CD4-positive, alpha-beta T cell treated with Interferon gamma for 1 hour (primary cell): ENCODE measurements at places on chromosomes 2 and 18.
A peak's percentile ranks its signal among the peaks of the same experiment; 100 is the strongest.

DNA sequence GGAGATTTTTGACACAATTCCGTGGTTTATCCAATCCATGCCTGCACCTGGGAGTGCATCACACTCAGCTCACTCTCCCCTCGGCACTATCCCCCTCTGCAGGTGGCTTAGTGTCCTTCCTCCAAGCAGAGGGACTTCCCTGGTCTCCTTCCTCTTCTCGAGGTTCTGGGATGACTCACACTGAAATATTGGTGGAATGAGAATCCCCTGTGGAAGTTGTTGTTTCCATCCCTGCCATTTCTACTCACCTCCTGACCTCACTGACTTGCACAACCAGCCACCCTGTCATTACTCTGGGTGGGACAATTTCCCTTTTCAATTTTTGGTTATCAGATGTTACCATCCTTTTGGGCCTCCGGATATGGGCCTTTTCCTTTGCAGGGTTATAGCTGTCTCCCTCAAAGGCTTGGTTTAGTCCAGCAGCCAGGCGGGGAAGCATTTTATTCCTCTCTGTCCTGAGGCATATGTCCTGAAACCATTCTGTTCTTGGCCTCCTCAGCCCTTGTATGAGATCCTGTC is 59.9 kb downstream of the PTPRM start:
- DNase-seq: no peak

GRCh38 chr2:190481339-190481738 is 53.2 kb downstream of the NEMP2 start:
- DNase-seq: no peak

GRCh38 chr2:182642328-182642727 is 73.7 kb upstream of the DNAJC10 start:
- peak; percentile 26 for DNase-seq

- no peak for DNase-seq
Measured at GRCh38 chr2:33134791-33135560, 188.2 kb downstream of the LTBP1 start.

DNA sequence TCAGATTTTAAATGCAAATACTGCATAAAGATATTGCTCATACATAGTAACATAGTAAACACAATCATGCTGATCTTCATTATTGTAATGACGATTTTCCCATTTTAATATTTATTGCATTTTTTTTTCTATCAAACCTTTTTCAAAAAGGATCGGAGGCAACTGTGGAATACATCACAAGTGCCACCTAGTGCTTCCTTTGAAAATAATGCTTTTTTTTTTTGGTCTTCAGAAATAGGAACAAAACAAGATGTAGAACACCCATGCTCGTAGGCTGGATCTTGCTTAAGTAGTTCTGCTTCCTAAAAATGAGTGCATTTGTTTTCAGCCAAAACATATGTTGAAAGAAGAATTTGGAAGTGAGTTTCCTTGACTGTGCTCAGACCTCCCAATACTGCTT is 35.7 kb upstream of the GPR155 start:
- DNase-seq: no peak

DNA sequence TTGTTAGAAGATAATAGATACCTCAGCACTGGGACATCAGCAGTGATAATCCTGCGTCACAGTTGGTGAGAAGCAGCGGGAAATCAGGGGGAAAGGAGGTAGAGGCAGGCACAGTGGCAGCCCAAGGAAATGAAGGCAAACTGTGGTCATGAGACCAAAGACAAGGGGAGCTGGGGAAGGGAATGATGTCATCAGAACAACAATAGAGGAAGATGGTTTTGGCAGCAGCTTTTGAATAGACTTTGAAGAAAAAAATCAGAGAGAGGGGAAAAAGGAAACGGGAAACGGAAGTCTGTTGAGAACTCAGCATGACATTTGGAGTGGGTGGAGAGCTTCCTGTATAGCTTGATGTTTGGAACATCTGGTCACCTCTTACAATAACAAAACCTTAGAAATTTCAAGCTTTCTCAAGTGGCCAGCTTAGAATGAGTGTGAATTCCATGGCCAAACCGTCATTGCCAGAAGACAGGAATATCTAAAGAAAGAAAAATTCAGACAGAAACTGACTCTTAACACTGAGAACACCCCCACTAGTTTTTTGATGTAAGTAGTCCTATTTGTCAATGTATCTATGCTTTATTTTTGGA is 18.4 kb upstream of the YES1 start:
- DNase-seq: peak; percentile 23

GRCh38 chr2:232363784-232364615 is 14.6 kb upstream of the ALPP start:
- no peak for DNase-seq

- DNase-seq: no peak
Measured at GRCh38 chr2:196482119-196483065, 157.1 kb upstream of the CCDC150 start.

- peak; percentile 37 for DNase-seq
Measured at GRCh38 chr2:231900486-231900942, 25.7 kb downstream of the NPPC start.

GRCh38 chr2:105882341-105882740 is 137.6 kb downstream of the NCK2 start:
- no peak for DNase-seq

DNA sequence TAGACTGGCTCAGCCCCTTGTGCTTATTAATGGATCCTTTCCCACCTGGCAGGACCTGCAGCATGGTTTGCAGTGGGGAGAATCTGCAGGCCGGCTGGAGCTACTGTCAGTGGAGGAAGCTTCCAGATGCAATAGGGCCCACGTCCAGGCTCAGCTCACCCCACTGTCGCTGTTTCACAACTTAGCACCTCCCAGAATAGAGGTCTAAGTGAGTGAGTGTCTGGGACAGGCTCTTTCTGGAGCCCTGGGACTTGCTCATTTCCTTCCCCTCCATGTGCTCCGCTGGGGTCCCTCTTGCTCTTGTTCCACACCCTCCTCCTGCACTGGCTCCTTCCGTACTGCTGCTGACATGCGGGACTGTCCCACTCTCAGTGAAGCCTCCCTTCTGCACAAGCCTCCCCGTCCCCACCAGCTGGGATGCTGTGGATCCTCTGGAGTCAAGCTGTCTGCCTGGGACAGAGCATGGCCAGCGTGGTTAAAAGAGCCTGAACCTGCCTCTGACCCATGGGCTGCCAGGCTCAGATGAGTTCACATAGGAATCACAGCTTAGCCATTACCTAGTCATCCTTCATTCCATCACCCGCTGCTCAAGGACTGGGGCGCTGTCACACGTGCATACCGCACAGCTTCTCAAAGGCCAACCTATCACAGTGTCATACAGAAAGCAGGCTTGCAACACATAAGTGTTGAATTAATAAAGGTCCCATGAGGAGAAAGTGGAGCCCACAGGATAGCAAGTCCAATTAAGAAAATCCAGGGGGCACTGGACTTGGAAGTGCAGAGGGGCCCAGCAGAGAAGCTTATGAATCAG is 135.9 kb downstream of the ACKR3 start:
- DNase-seq: no peak

GRCh38 chr2:7363906-7364305 is 446.7 kb downstream of the RNF144A start:
- no peak for DNase-seq

GRCh38 chr2:64604155-64604554 is 49.6 kb downstream of the SERTAD2 start:
- DNase-seq: no peak

- no peak for DNase-seq
Measured at GRCh38 chr2:120272763-120273481, 20.3 kb downstream of the RALB start.

GRCh38 chr2:39779341-39779851 is 338 bp upstream of the THUMPD2 start:
- DNase-seq: no peak

DNA sequence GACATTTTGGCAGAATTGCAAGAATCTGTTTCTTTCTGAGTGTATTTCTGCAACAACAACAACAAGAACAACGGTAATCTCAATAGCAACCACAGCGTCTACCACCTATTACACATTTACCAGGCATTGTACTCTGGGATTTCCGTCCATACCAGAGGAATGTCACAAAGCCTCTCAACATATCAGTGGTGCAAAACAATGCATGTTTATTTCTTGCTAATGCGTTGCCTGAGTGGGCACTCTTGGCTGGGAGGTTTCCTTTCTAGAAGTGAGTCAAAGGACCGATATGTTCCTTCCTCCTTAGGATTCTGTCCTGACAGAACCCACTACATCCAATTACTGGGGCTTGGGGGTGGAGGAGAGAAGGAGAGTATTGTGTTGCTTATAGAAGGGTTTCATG is 585.6 kb downstream of the TSN start:
- DNase-seq: no peak

GRCh38 chr18:74196220-74197119 is 48.1 kb downstream of the TIMM21 start:
- DNase-seq: peak; percentile 58

- DNase-seq: no peak
Measured at GRCh38 chr2:74471332-74472065, 981 bp downstream of the MRPL53 start.

GRCh38 chr18:47075098-47075883 is 39.9 kb upstream of the ELOA2 start:
- DNase-seq: no peak

DNA sequence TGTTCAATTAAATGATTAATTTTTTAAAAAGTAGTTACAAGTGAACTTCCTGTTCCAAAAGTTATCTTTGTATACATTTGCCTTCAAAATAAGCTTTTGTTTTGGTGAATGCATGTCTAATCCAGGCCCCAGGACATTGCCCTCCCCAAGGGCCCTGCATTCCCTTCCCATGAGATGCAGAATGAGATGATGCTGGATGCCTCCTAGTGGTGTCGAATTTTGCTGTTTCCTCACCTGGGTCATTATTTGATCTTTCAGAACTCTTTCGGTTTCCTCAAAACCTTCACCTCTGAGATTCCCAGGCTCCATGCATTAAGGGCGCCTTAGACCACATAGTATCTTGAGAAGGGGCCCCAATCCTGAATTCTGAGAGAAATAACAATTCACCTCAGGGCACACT is 728.8 kb downstream of the CNTNAP5 start:
- DNase-seq: no peak

DNA sequence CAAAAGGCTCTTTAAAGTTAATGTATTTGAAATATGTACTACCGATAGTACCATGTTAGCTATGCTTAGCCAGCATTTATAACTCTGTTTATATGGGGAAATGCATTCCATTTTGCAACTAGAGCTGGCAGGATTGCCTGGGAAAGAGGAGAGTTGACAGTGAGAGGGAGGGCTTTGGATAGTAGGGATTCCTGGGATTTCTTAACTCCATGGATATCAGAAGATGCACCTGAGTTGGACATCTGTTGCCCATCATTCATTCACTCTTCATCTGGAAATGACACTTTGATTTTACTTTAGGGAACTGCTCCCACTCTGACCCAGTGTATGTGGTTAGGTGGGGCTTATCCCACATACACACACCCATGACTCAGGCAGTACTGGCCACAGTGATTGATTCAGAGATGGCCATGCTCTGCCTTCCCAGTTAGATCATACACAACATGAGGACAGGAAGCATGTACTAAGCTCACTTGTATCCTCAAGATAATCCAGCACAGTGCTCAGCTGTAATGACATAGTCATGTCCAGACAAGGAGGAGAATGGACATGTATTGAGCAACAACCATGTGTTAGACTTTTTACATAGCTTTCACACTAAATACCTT is 248.8 kb downstream of the MREG start:
- peak; percentile 25 for DNase-seq

DNA sequence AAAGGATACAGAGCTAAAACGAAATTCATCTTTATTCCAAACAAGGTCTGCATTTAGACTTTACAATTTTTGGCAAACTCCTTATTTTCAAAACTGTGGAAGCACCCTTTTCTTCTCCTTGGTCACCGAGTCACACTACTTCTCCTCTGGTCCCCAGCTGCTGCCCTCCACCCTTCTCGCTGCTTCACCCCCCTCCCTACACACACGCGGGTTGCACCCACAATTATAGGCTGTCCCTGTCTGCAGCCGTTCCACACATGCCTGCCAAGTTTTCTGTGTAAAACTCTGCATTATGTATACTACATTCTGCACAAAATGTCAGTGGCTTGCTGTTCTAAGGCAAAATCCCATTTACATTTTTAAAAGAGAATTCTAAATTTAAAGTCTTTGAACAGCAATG is 63.5 kb downstream of the PTPN2 start:
- DNase-seq: no peak

DNA sequence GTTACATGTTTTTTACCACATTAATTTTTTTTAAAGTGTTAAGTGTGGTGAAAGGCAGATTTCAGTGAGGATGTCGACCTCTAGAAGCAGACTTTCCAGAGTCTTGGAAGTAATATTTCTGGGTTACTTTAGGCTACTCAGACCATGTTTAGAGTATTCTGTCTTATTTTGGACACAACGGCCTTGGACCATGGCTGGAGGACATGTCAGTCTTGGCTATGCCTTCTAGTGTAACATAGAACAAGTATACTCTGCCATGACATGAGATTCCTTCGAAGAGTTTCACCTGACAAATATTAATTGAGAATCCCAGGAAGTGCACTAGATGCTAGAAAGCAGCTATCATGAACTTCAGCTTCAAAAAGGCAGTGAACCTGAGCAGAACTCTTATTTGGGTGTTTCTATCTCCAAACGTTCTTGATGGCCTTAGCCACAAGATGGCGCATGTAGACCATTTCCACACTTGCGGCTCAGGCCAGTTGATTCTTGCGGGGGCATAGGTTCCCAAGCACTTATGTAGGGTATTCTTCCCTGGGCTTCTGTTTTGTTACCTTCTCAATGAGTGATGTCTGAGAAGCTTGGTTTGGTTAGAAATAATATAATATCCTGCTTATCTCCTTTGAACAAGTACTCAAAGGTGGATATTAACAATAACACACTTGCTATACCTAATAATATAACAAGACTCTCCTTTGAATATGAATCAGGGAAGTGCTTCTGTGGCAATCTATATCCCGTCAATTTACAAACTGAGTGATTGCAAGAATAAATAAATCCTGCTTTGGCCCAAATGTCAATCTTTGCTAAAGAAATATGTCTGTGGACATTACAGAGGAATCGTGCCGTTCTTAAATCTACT is 62.0 kb downstream of the CACNB4 start:
- DNase-seq: peak; percentile 38

- no peak for DNase-seq
Measured at GRCh38 chr2:200829258-200829655, 17.5 kb downstream of the BZW1 start.

GRCh38 chr18:37476182-37476581 is 89.4 kb downstream of the CELF4 start:
- DNase-seq: no peak

DNA sequence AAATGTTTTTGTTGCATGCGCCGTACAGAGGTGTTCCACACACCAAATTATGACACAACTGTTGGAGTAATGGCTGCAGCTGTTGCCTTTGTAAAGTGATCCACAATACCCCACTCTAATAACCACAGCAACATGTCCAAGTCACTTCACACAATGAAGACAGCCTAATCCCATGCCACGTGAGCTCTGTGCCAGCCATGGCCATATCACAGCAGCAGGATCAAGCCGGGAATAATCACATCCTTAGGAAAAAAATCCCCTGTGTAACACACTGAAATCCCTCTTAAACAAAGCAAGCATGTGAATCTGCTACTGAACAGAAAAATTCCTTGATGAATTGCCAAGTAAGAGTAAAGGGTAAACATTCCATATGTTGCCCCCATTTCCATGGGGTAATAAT is 179.5 kb upstream of the PARD3B start:
- DNase-seq: no peak

GRCh38 chr2:232839411-232840079 is 30.5 kb upstream of the SNORC start:
- DNase-seq: peak; percentile 46

- DNase-seq: no peak
Measured at GRCh38 chr2:7621018-7621814, 704.0 kb downstream of the RNF144A start.

GRCh38 chr18:21864386-21864785 is 123.8 kb downstream of the MIB1 start:
- no peak for DNase-seq
